Left renal pelvis (tissue), 4 donors: ENCODE measurements at places on chromosomes 1 and 21.

- no peak for DNase-seq
Measured at GRCh38 chr1:192660613-192661012, 24.7 kb downstream of the RGS13 start.

GRCh38 chr1:93140106-93140505 is 40.1 kb downstream of the TMED5 start:
- no peak for DNase-seq

- DNase-seq, result no peak
Measured at GRCh38 chr1:178940068-178940765, 69.3 kb upstream of the ANGPTL1 start.

DNA sequence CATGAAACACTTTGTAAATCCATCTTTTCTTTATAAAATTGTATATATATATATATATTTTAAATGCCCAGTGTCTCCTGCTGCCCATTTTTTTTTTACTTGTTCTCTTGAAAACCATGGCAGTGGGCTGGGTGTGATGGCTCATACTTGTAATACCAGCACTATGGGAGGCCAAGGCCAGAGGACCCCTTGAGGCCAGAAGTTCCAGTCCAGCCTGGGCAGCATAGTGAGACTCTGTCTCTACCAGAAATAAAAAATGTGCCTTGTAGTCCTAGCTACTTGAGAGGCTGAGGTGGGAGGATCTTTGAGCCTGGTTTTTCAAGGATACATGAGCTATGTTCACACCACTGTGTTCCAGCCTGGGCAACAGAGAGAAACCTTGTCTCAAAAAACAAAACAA is 62.2 kb downstream of the HS2ST1 start:
- DNase-seq, result no peak

DNA sequence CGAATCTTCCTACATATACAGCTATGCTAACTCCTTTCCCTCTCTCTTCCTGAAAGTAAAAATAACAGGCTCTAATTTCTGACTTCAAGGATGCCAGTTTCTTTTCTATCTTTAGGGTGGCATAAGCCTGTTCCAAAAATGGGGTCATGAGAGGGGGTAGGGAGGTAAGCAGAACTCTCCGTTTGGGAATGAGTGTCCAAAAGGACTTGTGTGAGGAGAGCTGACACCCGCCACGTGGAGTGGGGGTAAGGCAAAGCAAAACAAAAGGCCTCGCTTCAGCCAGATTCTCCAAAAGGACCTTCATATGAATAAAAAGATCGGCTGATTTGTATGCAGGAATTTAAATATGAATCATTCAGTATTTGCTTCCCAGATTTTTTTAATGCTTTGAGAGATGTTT is 28.6 kb downstream of the PLPPR4 start:
- DNase-seq, result no peak
